GM23338 (cell line): ENCODE measurements at places on chromosomes 12 and 14.

DNA sequence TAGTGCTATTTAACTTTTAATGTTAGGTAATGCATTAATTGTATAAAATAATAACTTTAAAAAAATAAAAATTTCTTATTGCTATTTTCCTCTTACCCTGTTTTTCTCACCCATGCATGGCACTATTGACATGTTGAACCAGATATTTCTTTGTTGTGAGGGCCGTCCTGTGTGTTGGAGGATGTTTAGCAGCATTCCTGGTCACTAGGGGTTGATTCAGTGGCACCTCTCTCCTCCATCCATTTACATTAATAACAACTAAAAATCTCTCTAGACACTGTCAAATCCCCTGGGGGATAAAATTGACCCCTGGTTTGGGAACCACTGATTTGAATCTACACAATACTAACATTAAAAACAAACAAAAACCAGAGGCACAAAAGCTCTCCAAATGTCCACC, 147.5 kb upstream of the MIS18BP1 start:
- no peak for DNase-seq

DNA sequence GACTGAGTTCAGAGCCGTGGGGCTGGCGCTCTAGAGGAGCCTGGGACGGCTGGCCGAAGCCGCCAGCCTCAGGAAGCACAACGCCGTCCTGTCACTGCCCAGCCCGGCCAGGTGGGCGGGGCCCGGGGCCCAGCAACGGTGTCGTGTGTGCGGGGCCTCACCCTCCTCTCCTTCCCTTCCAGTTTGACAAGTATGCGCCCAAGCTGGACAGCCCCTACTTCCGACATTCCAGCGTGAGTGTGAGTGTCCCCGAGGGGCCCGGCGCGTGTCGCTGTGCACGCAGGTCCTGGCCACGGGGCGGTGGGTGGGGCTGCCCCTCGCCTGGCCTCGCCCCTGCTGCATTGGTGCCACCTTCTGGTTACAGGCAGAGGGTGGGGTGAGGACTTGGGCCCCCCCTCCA, 38.3 kb downstream of the LRCOL1 start:
- DNase-seq: peak; percentile 23

DNA sequence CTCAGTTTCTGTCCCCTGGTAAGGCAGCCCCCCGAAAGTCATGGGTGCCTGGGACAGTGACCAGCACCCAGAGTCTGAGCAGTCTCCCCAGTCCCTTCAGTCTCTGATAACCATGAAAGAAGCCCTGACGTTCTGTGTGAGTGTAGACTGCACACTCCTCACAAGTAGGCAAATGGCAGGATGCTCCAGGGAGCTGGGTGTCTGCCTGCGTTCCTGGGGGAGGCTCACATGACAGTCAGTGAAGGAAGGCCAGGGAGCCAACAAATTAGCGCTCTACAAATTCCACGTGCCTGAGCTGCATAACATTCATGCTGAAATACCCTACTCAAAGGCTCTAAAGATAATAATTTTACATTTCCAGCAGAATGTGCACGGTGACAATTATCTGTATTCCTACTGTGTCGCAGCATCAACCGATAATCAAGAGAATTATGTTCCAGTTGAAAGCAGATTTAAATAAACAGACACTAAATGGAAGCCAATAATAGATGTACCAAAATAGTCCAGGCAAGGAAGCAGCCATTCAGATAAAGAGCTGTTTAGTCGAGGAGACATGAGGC, 56.3 kb downstream of the ASCL1 start:
- no peak for DNase-seq

GRCh38 chr14:100872259-100873095, 31.0 kb downstream of the RTL1 start:
- DNase-seq: no peak

GRCh38 chr12:92261692-92262091, 116.0 kb upstream of the BTG1 start:
- DNase-seq: no peak

DNA sequence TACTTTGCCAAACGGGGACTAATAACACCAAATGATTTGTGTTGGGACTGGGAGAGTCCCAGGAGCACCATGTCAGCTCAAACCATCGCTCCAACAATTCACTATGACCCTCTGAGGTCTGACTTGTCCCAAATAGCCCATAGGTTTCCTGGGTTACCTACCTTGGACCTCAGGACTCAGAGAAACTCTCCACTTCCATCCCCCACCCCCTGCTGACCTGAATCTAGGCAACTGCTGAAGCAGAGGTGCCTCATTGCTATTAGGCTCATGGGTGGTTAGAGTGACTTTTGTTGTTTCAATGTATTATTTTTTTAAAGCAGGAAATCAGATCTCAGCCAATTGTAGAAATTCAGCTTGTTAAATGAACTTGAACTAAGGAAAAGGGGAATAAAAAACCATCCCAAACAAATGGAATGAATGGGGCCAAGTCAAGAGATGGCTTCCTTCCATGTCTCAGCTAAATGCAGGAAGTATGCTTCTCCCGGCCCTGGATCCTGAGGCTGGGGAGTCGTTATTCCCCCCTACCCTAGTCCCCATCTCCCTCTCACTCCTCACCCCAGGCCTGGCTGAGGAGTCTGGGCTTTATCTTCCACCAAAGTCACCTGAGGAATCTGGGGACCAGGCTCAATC, 80.9 kb upstream of the SLC24A4 start:
- DNase-seq: no peak

GRCh38 chr14:98408713-98409112, 863.3 kb downstream of the BCL11B start:
- no peak for DNase-seq

DNA sequence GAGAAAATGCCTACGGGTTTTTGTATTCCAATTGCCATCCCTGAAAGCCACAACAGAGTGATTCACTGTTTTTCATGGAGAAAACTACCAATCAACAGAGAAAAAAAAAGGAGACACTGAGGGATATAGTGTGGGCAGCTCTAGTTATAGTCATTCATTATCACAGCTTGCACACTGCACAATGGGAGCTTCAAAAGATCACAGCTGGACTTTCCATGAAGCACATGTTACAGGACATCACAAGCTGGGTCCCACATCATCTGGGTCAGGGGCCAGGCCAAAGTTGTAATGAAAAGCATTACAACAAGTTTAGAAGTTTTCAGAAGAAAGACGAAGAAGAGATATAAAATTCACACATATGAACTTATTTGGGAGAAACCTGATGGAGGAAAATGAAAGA, 41.5 kb downstream of the RERG start:
- DNase-seq: no peak

DNA sequence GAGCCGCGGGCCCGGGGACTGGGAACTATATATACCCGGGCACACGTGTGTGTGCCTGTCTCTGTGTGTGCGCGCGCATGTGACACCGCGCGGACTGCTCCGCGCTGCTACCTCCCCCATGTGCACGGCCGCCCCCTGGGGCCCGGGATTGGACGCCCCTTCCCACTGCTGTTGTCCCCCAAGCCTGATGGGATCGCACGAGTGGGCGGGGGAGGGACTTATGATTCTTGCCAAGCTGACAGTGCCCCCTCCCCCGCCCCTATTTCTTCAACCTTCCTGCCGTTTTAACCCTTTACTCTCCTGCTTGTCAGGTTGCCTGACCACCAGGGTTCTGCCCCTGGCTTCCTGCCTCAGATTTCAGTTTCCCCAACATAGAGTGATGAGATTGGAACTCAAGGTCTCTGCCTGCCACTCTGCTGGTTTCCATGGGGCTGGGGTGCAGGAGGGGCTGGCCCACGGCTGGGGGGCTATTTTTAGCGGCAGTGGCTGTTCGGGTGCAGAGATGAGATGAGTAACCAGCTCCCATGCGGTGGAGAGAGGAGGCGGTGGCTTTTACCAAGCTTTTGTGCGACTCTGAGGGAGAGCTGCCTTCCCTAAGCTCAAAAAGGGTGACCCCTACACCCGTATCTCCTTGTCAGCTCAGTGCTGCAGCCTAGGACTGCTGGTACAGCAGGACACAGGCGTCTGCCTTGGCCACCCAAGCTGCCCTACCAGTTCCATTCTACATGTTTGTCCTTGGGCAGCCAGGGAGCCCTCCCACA, at the start of gene DDN:
TSS of gene DDN (minus strand) at position 5 of the 761 bp plus-strand sequence. CDS start 88 bp downstream, outside the sequence.
- peak; percentile 52 for DNase-seq

- no peak for DNase-seq
Measured at GRCh38 chr14:51495319-51495718, 156.4 kb upstream of the FRMD6 start.

- DNase-seq: no peak
Measured at GRCh38 chr12:42701084-42701483, 111.5 kb upstream of the PRICKLE1 start.

- DNase-seq: peak; percentile 72
Measured at GRCh38 chr14:55580470-55581341, 699 bp downstream of the KTN1 start.

GRCh38 chr14:94123868-94124267, 5.5 kb downstream of the IFI27L2 start:
- no peak for DNase-seq

GRCh38 chr14:63027719-63028118, 17.5 kb downstream of the KCNH5 start:
- no peak for DNase-seq

DNA sequence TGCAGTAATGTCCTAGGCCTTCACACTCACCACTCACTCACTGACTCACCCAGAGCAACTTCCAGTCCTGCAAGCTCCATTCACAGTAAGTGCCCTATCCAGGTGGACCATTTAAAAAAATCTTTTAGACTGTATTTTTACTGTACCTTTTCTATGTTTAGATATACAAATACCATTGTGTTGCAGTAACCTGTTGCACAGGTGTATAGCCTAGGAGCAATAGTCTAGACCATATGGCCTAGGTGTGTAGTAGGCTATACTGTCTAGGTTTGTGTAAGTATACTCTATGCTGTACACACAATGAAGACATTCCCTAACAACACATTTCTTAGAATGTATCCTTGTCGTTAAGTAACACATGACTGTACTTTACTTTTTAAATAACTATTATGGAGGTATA, 17.2 kb downstream of the CYP46A1 start:
- no peak for DNase-seq

DNA sequence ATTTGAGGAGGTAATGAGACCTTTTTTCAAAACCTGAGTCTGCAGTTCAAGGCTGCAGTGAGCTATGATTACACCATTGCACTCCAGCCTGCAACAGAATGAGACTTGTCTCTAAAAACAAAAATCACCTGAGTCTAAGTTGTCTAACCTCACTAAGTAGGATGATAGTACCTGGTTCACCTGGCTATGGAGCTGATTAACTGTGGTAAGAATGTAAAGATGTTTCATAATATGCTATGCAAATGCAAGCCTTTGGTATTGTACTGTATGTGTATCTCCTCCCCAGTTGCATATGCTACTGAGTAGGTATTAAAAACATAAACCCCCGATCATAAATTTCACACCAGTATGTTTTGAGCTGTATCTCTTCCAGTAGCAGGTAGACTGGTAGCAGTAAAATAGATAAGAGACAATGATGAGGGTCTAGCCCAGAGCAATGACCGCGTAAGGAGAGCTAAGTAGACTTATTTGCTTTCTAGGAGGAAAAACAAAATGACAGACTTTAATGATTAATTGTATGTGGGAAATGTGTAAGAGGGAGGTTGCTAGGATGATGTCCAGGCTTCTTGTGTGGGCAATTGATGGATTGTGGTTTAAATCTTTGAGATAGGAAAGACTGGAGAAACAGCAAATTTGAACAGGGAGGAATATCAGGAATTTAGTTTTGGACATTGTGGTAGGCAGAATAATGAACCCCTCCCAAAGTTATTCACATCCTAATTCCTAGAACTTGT, 41.6 kb upstream of the EGLN3 start:
- DNase-seq: no peak

DNA sequence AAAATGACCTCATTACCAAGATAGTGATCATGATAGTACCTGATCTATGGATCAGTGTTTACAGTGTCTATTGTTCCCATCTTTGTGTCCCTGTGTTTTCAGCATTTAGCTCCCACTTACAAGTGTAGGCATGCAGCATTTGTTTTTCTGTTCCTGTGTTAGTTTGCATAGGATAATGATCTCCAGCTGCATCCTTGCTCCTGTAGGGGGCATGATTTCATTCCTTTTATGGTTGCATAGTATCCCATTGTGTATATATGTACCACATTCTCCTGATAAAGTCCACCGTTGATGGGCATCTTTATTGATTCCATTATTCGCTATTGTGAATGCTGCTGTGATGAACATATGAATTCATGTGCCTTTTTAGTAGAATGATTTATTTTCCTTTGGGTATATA, 215.4 kb upstream of the NAV3 start:
- peak; percentile 78 for DNase-seq

- no peak for DNase-seq
Measured at GRCh38 chr14:79855789-79856188, 355.5 kb downstream of the DIO2 start.
